ENCODE measurements at places on chromosomes 1 and 21. TPM values are rescaled to one million over a fixed set of nuclear protein-coding genes. Genes with fewer than 3 reads are reported as not detected.

The CDCA8 gene
- 6.1 TPM for total RNA-seq

The SNIP1 gene
- 11.3 TPM for total RNA-seq

The MAEL gene
- total RNA-seq, result not detected

The IFI44L gene
- 0.18 TPM for total RNA-seq

The CNKSR1 gene
- 0.28 TPM for total RNA-seq

The INSRR gene
- not detected for total RNA-seq

DNA sequence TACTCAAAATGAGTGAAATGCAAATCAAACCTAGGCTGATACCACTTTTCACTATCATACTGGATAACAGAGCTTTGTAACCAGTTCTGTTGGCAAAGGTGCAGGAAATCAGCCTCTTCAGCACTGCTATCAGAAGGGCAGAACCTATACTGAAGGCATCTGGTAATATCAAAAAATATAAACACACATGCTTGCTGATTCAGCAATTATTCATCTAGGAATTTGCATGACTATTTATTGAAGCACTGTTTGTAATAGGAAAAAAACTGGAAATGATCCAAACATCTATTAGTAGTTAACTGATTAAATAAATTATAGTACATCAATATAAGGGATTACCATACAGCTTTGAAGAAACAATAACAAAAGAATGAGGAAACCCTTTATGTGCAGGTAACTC lies 21.4 kb downstream of the ARHGAP29 start:
- H3K27ac ChIP-seq, result no peak overlapping the region
- H3K4me3 ChIP-seq, result no peak overlapping the region
- peaks cover 4% of the 10 kb centered on the region for H3K36me3 ChIP-seq
- H3K27me3 ChIP-seq, result no peaks in the 10 kb centered on the region

GRCh38 chr21:25176637-25177412 lies 430.5 kb downstream of the MRPL39 start:
- H3K27ac ChIP-seq, result no peak overlapping the region
- H3K4me1 ChIP-seq, result no peaks in the 10 kb centered on the region
- no peaks in the 10 kb centered on the region for H3K27me3 ChIP-seq
- H3K36me3 ChIP-seq, result no peaks in the 10 kb centered on the region

GRCh38 chr1:224670506-224670905 lies 54.4 kb downstream of the CNIH3 start:
- H3K27ac ChIP-seq, result no peak overlapping the region
- H3K36me3 ChIP-seq, result no peaks in the 10 kb centered on the region
- DNase-seq, result peak; percentile 13

DNA sequence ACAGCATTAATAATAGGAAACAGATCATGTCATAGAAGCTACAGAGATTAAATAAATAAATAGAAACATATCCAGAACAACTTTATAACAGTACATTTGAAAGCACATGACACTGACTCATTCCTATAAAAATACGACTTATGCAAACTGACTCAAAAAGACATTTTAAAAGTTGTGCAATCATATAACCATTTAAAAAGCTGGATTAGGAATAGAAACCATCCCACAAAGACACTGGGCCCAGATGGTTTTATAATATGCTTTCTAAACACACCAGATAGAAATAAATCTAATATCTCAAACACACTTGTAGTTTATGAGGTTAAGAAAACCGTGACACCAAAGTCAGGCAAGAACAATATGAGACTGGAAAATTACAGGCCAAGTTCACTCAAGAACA lies 47.6 kb downstream of the MATN1 start:
- no peak overlapping the region for H3K27ac ChIP-seq
- peaks cover 4% of the 10 kb centered on the region for H3K27me3 ChIP-seq
- no peak overlapping the region for H3K4me3 ChIP-seq
- H3K4me1 ChIP-seq, result no peaks in the 10 kb centered on the region

DNA sequence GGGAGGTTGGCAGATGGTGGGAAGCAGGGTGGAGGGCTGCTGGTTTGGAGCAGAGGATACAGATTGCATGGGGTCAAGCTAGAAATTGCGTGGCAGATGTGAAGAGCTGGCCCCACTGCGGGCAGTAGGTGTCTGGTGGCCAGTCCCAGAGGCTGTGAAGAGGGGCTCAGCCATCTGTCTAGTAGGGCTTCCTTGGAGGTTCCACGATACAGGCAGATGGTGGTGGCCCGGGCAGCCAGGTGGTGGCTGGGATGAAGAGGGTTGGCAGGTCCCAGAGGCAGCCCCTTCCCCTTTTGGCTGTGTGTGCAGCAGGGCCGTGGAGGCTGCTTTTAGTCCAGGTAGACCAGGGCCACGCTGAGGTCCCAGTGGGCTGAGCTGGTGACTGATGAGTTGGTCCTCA lies 16.6 kb downstream of the PSEN2 start:
- peaks cover 10% of the 10 kb centered on the region for H3K4me1 ChIP-seq
- DNase-seq, result no peak
- peaks cover 12% of the 10 kb centered on the region for H3K36me3 ChIP-seq
- H3K27me3 ChIP-seq, result no peaks in the 10 kb centered on the region
- no peak overlapping the region for H3K27ac ChIP-seq

DNA sequence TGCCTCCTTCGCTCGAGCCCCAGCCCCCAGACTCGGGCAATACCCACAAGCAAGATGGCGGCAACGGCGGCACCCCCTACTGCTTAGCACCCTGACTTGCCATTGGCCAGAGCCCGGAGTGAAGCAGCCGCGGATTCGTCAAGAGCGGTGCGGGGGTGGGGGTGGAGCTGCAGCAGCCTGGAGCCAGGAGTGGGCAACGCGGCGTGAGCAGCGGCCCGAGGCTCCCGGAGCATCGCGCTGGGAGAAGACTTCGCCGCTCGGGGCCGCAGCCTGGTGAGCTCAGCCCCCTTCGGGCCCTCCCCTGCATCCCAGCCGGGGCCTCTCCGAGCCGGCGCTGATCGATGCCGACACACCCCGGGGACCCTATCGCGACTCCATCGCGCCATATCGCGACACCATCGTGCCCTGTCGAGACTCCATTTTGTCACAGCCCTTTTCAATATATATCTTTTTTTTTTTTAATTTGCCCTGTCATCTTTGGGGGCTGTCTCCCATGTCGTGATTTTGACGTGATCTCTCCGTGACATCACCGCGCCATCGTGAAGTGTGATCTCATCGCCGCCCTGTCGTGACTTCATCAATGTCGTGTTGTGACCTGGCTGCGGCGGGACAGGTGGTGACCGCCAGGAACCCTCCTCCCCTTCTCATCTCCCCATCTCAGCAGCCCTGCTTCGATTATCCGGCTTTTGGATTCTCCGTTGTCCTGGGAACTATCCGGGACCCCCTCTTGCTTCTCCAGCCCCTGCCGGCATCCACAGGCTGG lies at the start of gene NCDN:
NCDN (plus strand) TSS at position 189 of the 763 bp plus-strand sequence; CDS start at position 581, 392 bp downstream.
- peaks cover 19% of the 10 kb centered on the region for H3K36me3 ChIP-seq
- H3K27me3 ChIP-seq, result no peaks in the 10 kb centered on the region
- peaks cover 10% of the 10 kb centered on the region for H3K4me1 ChIP-seq

- no peaks in the 10 kb centered on the region for H3K27me3 ChIP-seq
- no peak overlapping the region for H3K27ac ChIP-seq
- no peak overlapping the region for H3K4me3 ChIP-seq
Observed at GRCh38 chr21:46114963-46115362, 17.1 kb downstream of the COL6A2 start.

GRCh38 chr1:4627353-4627752 lies 27.1 kb upstream of the AJAP1 start:
- no peaks in the 10 kb centered on the region for H3K36me3 ChIP-seq
- H3K27ac ChIP-seq, result no peak overlapping the region
- DNase-seq, result no peak
- H3K4me1 ChIP-seq, result no peaks in the 10 kb centered on the region

GRCh38 chr1:232999956-233000625 lies 49.7 kb downstream of the NTPCR start:
- H3K4me1 ChIP-seq, result no peaks in the 10 kb centered on the region
- DNase-seq, result no peak
- H3K27ac ChIP-seq, result no peak overlapping the region
- no peak overlapping the region for H3K4me3 ChIP-seq

DNA sequence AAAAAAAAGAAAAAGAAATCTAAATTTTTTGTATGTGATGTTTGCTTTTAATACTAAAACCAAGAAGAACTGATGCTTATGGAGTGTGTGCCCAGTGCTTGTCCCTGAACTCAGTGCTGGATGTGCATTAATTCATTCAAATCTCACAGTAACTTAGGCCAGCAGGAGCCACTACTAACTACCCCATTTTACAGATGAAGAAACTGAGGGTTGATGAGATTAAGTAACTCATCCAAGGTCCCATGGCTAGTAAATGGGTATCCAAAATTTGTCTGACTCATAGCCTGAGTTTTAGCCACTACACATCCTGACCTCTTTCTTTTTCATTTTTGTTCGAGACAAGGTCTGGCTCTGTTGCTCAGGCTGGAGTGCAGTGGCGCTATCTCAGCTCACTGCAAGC lies 127.9 kb downstream of the CCDC185 start:
- H3K36me3 ChIP-seq, result no peaks in the 10 kb centered on the region
- no peak overlapping the region for H3K4me3 ChIP-seq
- DNase-seq, result no peak
- H3K4me1 ChIP-seq, result no peaks in the 10 kb centered on the region
- H3K27me3 ChIP-seq, result peaks cover 15% of the 10 kb centered on the region

DNA sequence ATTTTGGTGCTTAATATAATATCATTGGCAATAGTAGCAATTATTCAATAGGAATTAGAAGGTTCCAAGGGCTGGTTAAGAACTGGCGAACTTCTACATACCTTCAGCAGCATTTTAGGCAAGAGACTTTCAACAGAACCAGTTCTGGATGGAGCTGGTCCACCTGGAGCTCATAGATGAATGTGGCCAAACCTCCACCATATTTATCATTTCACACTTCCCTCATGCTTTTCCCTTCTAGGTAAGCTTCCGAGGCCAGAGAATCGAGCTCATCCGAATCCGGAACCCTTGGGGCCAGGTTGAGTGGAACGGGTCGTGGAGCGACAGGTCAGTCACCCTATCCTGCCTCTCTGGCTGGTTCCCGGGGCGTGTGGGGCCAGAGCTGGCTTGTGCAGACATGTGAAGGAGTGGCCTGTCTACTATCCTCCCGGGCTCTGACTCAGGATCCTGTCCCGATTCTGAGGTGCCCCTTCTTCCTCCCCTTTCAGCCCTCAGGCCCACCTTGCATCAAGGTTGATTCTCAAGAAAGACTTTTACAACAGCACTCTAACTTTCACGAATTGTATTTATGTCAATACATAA lies 24.7 kb downstream of the CAPN9 start:
- no peak overlapping the region for H3K27ac ChIP-seq
- H3K4me1 ChIP-seq, result peaks cover 13% of the 10 kb centered on the region
- no peaks in the 10 kb centered on the region for H3K27me3 ChIP-seq
- no peaks in the 10 kb centered on the region for H3K36me3 ChIP-seq
- no peak for DNase-seq

DNA sequence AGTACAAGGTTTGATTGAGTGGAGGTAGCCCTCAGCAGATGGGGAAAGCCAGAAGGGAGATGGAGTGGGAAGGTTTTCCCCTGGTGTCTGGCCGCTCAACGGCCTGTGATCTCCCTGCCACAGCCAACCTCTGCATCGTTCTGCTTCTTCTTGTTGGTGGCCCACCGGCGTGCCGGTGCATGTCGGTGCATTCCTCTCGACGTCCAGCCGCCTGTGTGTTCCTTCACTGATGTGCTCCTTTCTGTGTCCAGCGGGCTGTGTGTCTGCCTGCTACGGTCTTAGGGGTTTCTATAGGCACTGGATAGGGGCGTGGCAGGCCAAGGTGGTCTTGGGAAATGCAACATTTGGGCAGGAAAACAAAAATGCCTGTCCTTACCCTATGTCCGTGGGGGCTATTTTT lies 101.0 kb downstream of the XPR1 start:
- H3K27me3 ChIP-seq, result no peaks in the 10 kb centered on the region
- no peak overlapping the region for H3K4me3 ChIP-seq
- H3K36me3 ChIP-seq, result no peaks in the 10 kb centered on the region
- no peak overlapping the region for H3K27ac ChIP-seq

DNA sequence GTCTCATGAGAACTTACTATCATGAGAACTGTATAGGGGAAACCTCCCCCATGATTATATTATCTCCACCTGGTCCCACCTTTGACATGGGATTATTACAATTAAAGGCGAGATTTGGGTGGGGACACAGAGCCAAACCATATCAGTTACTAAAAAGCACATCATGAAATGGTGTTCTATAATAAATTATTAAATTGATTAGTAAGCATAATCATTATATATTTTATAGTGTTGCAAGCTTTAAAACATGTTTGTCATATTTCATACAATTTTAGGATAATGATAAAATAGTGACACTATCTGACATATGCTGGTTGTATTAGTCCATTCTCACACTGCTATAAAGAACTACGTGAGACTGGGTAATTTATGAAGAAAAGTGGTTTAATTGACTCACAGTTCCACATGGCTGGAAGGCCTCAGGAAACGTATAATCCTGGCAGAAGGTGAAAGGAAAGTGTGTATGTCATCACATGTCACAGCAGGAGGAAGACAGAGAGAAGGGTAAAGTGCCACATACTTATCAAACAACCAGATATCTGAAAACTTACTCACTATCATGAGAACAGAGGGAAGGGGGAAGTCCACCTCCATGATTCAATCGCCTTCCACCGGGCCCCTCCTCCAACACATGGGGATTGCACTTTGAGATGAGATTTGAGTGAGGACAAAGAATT lies 539.2 kb upstream of the OLFM3 start:
- H3K4me3 ChIP-seq, result no peak overlapping the region
- no peaks in the 10 kb centered on the region for H3K36me3 ChIP-seq
- H3K4me1 ChIP-seq, result no peaks in the 10 kb centered on the region
- no peaks in the 10 kb centered on the region for H3K27me3 ChIP-seq

GRCh38 chr1:154768456-154769125 lies 101.5 kb downstream of the KCNN3 start:
- no peak overlapping the region for H3K27ac ChIP-seq
- H3K36me3 ChIP-seq, result no peaks in the 10 kb centered on the region
- H3K4me1 ChIP-seq, result peaks cover 4% of the 10 kb centered on the region
- H3K27me3 ChIP-seq, result peaks cover 57% of the 10 kb centered on the region
- no peak for DNase-seq

DNA sequence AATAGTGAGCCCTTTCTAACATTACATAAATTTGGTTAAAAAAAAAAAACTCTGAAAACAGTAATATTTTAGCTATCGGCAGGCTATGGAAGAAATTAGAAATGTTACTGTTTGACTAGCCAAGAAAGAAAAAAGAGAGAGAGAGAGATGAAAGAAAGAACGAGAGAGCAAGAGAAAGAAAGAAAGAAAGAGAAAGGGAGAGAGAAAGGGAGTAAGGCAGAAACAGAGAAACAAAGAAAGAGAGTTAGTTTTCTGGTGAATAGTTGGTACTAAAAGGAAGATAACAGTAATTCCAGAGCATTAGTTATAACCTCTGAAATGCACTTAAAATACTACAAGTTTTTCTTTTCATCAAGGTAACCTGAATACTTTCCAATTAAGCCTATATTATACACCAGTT lies 160.3 kb upstream of the HP1BP3 start:
- H3K27ac ChIP-seq, result no peak overlapping the region
- no peaks in the 10 kb centered on the region for H3K4me1 ChIP-seq
- H3K27me3 ChIP-seq, result no peaks in the 10 kb centered on the region
